ENCODE measurements at places on chromosomes 4 and X.
A peak's percentile ranks its signal among the peaks of the same experiment; 100 is the strongest.

DNA sequence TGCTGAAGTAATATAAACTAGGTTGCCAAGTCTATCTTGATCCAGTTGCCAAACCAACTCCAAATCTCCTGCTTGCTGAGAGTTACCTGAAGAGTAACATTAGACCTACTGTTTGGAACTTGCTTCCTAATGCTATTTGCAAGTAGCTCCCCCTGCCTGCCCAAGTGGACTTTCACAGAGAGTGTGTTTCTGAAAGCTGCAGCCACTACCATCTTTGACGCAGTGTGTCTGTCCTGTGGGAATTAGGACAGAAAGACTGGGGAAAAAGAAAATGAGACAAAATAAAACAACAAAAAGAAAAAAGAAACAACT lies 195.0 kb upstream of the HS3ST1 start:
- DNase-seq, result no peak

- no peak for DNase-seq
Observed at GRCh38 chrX:38975368-38975942, 174.2 kb downstream of the MID1IP1 start.

GRCh38 chr4:41307638-41308037 lies 50.9 kb downstream of the UCHL1 start:
- DNase-seq, result no peak

DNA sequence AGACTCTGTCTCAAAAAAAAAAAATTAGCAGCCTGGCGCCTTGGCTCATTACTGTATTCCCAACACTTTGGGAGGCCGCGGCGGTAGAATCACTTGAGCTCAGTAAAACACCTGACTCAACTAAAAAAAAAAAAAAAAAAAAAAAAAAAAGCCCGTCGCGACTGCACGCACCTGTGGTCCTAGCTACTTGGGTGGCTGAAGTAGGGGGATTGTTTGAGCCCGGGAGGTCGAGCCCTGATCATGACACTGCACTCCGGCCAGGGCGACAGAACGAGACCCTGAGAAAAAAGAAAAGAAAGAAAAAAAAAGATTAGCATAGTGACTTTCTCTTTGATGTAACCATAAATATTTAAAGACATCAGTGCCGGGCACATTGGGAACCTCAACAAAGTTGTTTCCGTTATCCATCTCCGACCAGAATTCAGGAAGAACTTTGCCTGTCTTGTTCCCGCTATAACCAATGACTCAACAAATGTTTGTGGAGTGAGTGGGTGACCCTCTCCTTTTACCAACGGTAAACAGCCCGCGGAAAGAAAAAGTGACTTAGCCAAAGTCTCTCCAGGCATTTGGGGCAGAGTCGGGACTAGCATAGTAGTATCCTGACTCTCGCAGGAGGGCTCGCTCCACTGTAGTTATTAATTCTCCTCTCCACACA lies 553 bp upstream of the MED28 start:
- no peak for DNase-seq

GRCh38 chrX:129718676-129719075 lies 20.1 kb upstream of the XPNPEP2 start:
- no peak for DNase-seq

- no peak for DNase-seq
Observed at GRCh38 chr4:154485127-154485773, 6.3 kb downstream of the DCHS2 start.

GRCh38 chr4:74522251-74522991 lies 77.5 kb downstream of the AREG start:
- no peak for DNase-seq

DNA sequence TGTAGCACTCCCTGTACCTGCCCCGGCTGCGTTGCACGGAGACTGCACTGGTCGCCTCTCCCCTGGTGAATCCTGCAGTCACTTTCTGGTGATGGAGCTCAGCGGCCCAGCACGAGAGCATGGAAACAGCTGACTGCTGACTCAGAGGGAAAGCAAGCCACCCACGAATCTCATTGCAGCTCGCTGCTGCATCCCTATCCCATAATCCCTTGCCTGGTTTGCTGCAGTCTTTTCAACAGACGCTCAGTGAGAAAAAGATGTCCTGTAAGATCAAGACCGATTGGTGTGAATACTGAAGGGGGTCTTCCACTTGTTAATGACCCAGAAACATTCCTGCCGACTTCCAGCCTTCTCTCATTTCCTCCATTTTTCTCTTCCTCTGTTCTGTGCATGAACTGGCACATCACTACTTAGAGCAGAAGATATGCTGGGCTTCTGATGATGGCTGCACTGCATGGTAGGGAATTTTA lies 52.9 kb downstream of the TRIM2 start:
- peak; percentile 4 for DNase-seq

DNA sequence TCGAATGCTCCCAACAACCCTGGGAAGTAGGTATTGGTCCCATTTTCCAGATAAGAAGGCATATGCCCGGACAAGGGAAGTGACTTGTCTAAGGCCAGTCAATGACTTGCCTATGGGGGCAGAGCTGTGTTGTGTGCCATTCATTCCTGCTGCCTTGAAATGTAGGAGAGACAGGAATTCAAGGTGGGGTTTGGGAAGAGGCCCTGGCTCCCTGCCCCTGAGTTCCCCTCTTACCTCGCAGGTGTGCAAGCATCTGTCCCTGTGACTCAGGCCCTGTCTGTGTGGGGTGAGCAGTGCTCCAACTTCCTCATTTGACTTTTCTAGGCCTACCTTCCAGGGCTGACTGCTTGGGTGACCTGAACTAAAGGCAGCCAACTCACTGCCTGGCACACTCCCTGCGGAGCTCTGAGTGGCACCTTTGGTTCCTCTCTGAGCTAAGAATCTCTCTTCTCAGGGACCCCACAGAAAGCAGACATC lies 5.1 kb downstream of the EFNB1 start:
- no peak for DNase-seq

- DNase-seq, result no peak
Observed at GRCh38 chr4:657338-657833, 16.7 kb downstream of the ATP5ME start.

- no peak for DNase-seq
Observed at GRCh38 chr4:186807808-186808629, 84.4 kb upstream of the FAT1 start.

- DNase-seq, result no peak
Observed at GRCh38 chr4:158538911-158539310, 17.2 kb downstream of the RXFP1 start.

DNA sequence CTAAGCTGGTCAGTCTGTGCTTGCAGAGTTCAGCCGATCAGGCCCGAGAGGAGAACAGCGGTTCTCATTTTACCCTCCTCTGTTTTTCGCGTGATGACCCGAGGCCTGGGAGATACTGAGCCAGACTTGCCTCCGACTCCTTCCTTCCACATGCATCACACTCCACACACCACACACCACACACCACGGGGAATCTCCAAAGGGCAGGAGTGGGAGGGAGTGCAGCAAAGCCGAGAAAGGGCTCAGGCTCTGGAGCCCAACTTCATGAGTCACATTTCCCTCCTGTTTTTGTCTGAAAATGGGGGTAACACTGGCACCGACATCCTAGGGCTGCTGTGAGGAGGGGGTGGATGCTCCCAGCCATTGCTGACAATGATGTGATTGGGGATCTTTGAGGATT lies 38.9 kb downstream of the TKTL1 start:
- no peak for DNase-seq

DNA sequence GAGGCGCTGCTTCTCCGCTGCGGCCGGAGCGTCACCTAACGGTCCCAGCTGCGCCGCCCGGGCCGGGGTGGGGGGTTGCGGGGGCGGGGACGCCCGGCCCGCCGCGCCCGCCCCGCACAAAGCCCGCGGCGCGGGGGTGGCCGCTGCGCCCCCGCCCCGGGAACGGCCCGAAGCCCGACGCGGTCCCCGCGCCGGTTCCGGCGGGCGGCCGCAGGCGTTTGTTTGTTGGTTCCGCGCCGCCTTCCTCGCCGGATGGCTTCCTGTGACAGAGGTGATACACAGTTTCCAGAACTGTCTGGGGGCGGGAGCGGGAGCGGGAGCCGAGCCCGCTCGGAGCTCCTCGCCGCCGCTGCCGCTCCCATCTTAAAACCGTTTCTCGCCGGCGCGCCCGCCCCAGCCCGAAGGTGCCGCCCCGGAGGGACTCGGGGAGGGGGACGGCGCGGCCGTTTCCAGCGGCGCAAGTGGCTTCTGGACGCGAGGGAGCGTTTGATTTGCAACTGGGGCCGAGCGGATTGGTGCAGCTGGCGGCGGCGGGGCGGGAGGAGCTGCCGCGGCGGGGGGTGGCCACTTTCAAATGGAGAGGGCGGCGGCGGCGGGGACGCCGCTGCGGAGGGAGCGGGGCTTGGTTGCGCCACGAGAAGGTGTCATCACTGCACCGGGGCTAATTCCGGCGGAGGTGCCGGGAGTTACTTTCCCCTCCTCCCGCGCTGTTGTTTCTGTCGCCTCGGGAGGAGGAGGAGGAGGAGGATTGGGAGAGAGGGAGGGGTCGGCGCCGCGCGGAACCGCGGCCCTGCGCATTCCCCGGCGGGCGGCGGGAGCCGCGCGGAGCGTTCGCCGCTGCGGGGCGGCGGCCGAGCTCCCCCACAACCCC lies 2.3 kb downstream of the JADE1 start:
- DNase-seq, result peak; percentile 33

- DNase-seq, result no peak
Observed at GRCh38 chr4:130210864-130211263, 1114.9 kb downstream of the C4orf33 start.

GRCh38 chrX:119809185-119809666 lies 17.8 kb upstream of the RPL39 start:
- DNase-seq, result no peak

GRCh38 chrX:121655276-121655675 lies 607.9 kb downstream of the GLUD2 start:
- no peak for DNase-seq

- no peak for DNase-seq
Observed at GRCh38 chr4:8817096-8817812, 54.4 kb downstream of the HMX1 start.

GRCh38 chr4:26044524-26044923 lies 130.5 kb downstream of the SMIM20 start:
- no peak for DNase-seq

DNA sequence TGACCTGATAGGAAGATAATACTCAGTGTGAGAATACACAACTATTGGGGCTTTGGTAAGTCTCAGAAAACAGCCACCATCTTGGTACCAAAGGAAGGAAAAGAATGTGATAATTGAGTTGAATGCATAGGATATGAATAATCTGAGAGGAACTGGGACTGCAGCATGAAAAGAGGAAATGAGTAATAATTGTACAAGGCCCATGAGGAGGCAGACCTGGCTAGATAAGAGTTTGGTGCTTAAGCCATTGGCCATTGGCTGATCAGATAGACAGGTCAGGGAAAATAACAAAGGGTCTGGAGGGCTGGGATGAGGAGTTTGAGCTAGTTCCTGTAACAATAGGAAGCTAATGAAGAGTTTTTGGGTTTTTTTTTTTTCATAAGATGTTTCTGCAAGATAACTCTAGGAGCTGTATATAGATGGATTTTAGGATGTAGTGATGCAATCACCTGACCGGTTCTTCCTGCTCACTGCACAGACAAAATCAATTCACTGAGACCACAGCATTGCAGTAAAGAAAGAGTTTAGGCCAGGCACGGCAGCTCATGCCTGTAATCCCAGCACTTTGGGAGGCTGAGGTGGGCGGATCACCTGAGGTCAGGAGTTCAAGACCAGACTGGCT lies 5.3 kb upstream of the TRMT2B start:
- DNase-seq, result no peak

Data from stimulated activated CD4-positive, alpha-beta T cell treated with anti-CD3 and anti-CD28 coated beads, Interleukin-1b, Interleukin-23, amount 100 ng/mL, for 1 hour (primary cell).